MCF 10A (cell line): ENCODE measurements at places on chromosomes 4 and X. TPM values are rescaled to one million over a fixed set of nuclear protein-coding genes. Genes with fewer than 3 reads are reported as not detected.

DNA sequence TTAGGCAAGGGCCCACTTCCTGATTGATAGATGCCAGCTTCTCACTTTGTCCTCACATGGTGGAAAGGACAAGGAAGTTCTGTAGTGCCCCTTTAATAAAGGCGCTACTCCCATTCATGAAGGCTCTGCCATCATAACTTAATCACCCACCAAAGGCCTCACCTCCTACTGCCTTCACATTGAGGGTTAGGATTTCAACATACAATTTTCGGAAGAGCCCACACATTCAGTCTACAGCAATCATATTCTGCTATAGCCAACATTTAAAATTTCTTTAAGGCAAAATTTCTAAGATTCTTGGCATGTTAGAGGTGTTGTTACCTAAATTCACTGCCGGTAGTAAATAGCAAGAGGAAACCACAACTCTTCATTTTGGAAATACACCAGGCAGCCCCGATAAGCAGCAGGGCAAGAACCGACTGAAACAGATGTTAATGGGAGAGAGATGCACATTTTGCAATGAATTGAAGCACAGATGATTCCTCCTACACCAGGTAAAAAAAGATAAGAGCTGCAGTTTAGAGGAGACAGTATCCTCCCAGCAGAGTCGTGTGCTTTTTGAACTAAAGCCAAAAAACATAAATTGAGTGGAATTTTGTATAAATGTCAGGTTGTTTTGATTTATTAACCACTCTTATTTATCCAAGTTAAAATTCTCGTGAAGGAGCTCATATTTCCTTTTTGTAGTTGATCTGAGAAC is 594.9 kb downstream of the KCTD8 start:
- H3K4me3 ChIP-seq, result no peak overlapping the region
- H3K4me1 ChIP-seq, result peaks cover 19% of the 10 kb centered on the region
- no peak overlapping the region for H3K27ac ChIP-seq
- DNase-seq, result no peak
- H3K36me3 ChIP-seq, result no peaks in the 10 kb centered on the region
- H3K27me3 ChIP-seq, result no peaks in the 10 kb centered on the region

The POF1B gene
- 0.37 and 1.1 TPM in 2 replicates for total RNA-seq

GRCh38 chr4:89496851-89497250 is 189.3 kb upstream of the GPRIN3 start:
- peaks cover 17% of the 10 kb centered on the region for H3K4me1 ChIP-seq
- no peak overlapping the region for H3K27ac ChIP-seq
- no peaks in the 10 kb centered on the region for H3K27me3 ChIP-seq
- DNase-seq, result no peak
- no peak overlapping the region for H3K4me3 ChIP-seq

The OPRPN gene
- not detected in 2 replicates for total RNA-seq

The MAP3K15 gene
- total RNA-seq, result not detected in 2 replicates

GRCh38 chr4:181688432-181688831 is 554.8 kb upstream of the TENM3 start:
- no peaks in the 10 kb centered on the region for H3K36me3 ChIP-seq

DNA sequence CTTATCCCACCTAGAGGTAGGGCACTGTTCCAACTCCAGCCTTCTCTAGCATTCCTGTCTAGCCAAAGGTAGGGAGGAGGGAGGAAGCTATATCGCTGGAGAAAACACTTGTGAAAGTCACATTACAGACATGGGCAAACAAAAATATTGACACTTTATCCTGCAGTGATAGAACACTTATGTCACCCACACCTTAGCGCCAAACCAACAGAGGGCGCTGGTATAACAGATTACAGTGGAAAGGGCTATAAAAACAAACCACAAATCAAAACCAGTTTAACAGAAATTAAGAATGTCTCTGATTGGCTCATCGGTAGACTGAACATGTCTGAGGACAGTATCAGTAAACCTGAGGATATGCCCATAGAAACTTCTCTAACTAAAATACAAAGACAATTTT is 451.3 kb downstream of the TLL1 start:
- no peaks in the 10 kb centered on the region for H3K36me3 ChIP-seq
- H3K4me3 ChIP-seq, result no peak overlapping the region
- H3K4me1 ChIP-seq, result peaks cover 11% of the 10 kb centered on the region
- H3K27me3 ChIP-seq, result no peaks in the 10 kb centered on the region
- no peak overlapping the region for H3K27ac ChIP-seq
